ENCODE measurements at places on chromosomes 7 and 10.

DNA sequence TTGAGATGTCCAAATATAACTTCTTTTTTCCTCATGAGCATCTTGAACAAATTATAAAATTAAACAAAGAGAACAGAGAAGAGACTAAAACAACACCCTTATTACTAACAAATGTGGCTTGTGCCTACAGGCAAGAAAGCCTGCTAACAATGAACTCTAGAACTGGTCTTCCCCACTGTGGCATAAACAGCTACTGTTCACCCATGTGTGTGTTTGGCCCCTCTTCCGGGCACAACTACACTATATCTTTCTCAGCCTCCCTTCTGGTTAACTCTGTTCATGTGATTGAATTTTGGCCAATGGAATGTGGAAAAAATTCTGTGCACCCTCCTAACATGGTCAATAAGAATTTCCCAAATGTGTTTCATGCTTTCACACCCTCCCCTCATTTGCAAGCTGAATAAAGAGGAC lies 117.0 kb downstream of the KBTBD2 start:
- no peak for DNase-seq

GRCh38 chr7:111264981-111265380 lies 174.1 kb downstream of the LRRN3 start:
- no peak for DNase-seq

DNA sequence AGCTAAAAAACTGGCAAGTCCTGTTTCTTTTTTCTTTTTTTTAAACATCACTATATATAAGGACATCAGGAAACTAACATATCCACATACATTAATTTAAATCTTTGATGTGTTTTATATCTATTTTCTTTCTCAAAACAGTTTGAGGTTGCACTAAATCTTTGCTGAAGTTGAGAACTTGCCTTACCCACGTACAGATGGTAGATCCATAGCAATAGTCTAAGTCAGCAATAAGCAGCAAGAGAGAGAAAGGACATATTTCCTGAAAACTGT lies 226.7 kb upstream of the IMMP2L start:
- DNase-seq, result no peak

GRCh38 chr10:78905957-78906308 lies 162.8 kb upstream of the ZMIZ1 start:
- no peak for DNase-seq

DNA sequence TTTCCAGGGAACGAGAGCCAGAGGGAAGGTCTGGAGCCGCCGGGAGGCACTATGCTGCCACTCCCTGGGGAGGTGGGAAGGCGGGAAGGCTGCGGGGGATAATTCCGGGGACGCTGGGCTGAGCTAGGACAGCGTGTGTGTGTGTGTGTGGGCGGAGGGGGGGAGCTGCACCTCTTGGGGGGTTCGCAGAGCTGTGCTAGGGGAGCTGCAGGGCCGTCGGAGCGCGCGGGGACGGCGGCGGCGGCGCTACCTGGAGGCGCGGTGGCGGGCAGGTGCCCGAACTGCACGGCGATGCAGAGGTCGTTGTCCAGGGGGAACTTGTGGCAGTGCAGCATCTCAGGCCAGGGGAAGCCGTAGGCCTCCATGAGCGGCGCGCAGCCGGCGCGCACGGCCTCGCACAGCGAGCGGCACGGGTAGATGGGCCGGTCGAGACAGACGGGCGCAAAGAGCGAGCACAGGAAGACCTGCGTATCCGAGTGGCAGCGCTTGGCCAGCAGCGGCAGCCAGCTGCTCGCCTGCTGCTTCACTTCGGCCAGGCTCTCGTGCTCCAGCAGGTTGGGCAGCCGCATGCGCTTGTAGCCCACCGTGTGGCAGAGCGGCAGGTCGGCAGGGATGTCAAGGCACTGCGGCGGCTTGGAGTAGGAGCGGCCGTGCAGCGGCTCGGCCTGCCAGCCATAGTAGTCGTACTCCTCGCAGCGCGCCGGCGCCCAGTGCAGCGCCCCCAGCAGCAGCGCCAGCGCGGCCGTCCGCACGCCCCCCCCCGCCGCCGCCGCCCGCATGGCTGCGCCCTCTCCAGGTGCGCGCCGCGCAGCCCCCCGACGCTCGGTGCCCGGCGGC lies 526 bp downstream of the SFRP5 start:
- DNase-seq, result peak; percentile 42

DNA sequence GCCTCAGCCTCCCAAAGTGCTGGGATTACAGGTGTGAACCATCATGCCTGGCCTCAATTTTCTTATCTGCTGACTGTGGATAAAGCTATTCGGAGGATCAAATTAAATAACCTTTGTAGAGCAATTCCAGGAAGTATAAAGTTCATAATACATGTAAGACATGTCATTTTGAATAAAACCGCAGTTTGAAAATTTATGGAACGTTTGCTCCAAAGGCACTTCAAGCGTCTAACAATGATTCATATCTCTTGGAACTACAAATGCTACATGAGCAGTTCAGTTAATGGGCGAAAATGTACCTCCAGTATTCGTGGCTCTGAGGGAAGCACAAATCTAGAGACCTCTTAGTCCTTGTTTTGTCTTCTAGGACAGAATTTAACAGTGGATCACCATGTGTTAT lies 190.3 kb downstream of the GALNT17 start:
- no peak for DNase-seq

GRCh38 chr10:126097558-126098225 lies 201.3 kb downstream of the FANK1 start:
- no peak for DNase-seq

Measured in hepatic stellate cell (primary cell).